ENCODE measurements at places on chromosomes 16 and 17. TPM values are rescaled to one million over a fixed set of nuclear protein-coding genes. Genes with fewer than 3 reads are reported as not detected.

- DNase-seq, result no peak
Observed at GRCh38 chr16:68037841-68038597, 14.9 kb downstream of the DUS2 start.

DNA sequence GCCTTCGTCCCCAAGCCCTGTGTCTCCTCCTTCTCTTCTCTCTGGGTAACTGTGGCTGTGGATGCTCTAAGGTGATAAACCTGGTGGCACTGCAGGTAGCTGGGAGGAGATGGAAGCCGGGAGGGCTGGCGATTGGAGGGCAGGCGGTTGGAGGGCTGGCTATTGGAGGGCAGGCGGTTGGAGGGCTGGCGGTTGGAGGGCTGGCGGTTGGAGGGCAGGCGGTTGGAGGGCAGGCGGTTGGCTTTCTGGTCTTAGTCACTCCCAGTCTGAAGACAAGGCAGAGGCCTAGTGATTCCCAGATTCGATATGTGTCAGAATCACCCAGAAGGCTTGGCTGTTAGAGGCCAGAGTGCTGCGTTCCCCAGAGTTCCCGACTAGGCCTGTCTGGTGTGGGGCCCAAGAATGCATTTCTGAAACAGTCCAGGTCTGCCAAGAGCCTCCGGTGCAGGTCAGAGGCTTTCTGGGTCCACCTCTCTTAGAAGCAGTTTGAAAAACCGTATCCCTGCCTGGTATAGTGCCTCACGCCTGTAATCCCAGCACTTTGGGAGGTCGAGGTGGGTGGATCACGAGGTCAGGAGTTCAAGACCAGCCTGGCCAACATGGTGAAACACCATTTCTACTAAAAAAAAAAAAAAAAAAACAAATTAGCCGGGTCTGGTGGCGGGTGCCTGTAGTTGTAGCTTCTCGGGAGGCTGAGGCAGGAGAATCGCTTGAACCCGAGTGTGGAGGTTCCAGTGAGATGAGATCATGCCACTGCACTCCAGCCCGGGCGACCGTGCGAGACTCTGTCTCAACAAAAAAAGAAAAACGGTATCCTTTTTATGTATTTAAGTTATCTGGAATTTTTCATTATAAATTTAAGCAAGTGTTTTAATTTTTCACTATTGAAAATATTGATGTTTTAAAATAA lies 59.7 kb downstream of the WDR45B start:
- no peak for DNase-seq

DNA sequence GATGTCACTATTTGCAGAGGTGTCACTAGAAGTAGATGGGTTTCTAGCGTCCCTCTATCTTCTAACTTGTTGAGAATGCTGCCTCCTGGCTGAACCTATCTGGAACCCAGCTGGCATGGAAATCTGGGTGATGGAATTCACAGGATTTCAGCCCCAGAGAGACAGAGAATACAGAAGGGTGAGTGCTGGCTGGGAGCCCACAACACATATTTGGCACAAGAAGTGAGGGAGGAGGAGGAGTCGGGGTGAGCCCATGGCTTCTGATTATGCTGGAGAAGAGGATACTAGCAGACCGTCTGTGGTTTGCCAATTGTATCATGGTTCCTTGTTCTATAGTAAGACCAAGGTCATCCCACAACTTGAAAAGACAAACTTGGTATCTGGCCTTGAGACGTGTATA lies 557.8 kb upstream of the SALL1 start:
- DNase-seq, result no peak

DNA sequence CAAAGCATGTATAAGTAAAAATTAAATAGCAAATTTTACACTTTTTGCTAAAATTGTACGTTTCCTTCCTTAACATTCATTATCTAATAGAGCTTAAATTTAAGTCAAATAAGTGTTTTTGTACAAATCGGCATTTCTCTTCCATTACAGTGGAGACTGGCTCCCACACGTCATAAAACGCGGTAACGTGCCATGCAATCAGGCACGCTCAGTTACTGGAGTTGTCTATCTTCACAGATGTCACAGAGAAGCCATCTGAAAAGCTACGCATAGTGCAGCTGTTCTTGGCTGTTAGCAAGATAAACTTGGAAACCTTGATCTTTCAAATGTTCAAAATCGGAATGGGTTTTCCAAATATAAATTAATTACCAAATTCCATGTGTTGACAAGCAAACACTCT lies 165.3 kb downstream of the STX8 start:
- no peak for DNase-seq

- no peak for DNase-seq
Observed at GRCh38 chr17:45976755-45977505, 22.1 kb upstream of the STH start.

DNA sequence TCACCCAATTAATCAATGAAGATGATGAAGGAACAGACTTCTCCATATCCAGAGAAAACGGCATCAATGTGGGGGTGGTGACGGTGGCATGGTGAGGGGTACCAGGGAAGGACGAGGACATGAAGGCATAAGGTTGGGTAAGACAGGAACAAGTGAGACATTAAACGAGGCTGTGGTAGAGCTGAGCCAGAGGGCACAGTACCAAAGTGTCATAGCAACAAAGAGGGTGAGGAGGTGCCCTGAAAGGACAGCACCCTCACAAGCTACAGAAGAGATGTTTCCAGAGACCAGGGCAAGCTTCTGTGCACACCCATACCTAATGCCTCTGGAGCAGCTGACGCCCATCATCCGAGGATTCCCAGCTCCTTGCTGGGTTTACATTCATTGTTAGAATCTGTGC lies 57.5 kb upstream of the TRAP1 start:
- DNase-seq, result no peak

- DNase-seq, result peak; percentile 89
Observed at GRCh38 chr17:59287452-59287851, 44.0 kb upstream of the YPEL2 start.

DNA sequence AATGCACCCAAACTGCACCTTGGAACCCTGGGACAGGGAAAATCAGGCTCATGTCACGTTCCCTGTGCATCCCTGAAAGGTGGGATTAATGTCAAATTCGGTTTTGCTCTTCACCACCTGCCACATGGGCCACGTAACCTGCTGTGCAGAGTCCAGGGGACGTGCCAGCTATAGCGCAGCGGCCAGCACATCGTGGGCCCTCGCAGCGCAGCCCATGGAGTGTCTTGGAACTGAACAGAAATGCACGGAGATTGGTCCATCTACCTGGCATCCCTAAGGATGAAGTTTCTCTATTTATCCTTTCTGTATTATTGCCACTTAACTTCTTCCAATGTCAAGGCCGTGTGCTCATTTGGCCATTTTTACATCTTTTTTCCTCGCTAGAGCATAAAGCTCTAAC lies 68.1 kb upstream of the TRAP1 start:
- DNase-seq, result no peak

DNA sequence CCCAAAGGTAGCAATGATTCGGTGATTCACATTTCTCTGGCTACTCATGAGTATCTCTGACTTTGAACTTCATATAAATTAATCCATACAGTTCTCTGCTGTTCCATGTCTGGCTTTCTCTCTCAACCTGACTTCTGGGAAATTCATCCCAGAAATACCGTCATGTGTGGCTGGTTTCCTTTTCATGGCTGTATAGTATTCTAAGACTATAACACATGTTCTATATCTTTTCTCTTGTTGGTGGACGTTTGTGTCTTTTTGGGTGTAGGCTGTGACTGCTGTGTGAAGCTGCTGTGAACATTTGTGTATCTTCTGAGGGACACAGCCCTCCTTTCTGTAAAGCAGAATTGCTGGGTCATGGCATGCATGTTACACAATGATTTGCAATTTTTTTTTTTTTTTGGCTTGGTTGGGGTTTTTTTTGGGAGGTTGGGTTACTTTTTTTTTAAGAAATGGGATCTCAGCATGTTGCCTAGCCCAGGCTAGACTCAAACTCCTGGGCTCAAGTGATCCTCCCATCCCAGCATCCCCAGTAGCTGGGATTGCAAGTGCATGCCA lies 6.3 kb downstream of the TTYH2 start:
- DNase-seq, result no peak

- no peak for DNase-seq
Observed at GRCh38 chr16:22633280-22633679, 122.6 kb downstream of the NPIPB5 start.

DNA sequence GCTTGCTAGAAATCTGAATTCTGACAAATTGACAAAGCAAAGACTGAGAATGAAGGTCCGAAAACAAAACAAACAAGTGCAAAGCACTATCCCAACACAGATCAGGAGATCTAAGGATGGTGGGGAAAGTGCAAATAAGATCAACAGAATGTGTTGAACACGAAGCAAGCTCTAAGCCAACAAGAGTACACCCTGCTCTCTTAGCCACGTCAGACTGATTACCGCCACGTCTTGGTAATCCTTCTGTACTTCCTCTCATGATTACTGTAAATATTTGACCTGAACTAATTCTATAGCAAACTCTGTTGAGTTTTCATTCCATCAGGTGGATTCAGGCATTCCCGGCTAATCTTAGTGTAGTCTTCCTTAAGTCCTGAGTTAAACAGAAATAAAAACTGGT lies 34.3 kb upstream of the ERCC4 start:
- no peak for DNase-seq

GRCh38 chr16:22326771-22327445 lies 29.7 kb downstream of the POLR3E start:
- no peak for DNase-seq

DNA sequence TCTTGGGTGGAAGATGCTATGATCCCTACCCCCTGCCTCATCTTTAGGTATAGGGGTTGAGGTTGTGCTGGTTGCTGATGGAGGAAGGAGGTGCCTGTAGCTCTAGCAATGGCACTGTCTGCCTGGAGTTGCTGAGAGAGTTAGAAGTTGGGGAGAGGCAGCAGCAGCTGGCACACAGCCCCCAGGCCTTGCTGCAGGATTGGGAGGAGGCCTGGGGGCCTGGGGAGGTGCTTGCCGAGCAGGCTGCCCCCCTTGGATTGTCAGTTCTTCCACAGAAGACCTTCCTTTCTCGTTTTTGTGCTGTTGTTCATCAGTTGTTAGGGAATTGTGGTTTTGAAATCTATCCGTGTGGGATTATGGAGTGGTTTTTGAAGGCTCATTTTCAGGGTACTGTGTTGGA lies 52.9 kb downstream of the SEC14L1 start:
- no peak for DNase-seq

KCNH4 gene
- total RNA-seq, result 0.13 TPM

DCAF7 gene
- total RNA-seq, result 36.0 TPM

CA4 gene
- total RNA-seq, result 2.3 TPM

SPATA32 gene
- not detected for total RNA-seq

CCT6B gene
- total RNA-seq, result 0.63 TPM
